Neural progenitor cell (in vitro differentiated cells): ENCODE measurements at places on chromosomes 13 and 19. TPM values are rescaled to one million over a fixed set of nuclear protein-coding genes. Genes with fewer than 3 reads are reported as not detected.

The GJA3 gene
- 0.17 and 0.53 TPM in 2 replicates for total RNA-seq

The APLP1 gene
- total RNA-seq, result 89.5 and 191 TPM in 2 replicates

The ZNF534 gene
- total RNA-seq, result 0.43 and 0.62 TPM in 2 replicates

The C5AR2 gene
- total RNA-seq, result not detected in 2 replicates

The COL5A3 gene
- 0.15 TPM in 1 of 2 replicates, not detected in the other for total RNA-seq

The UBE2L5 gene
- total RNA-seq, result not detected in 2 replicates

The CTXN1 gene
- total RNA-seq, result 3.7 and 34.3 TPM in 2 replicates

The ARMC6 gene
- 18.1 and 35.0 TPM in 2 replicates for total RNA-seq

- H3K27ac ChIP-seq, result no peak overlapping the region
- no peaks in the 10 kb centered on the region for H3K4me1 ChIP-seq
- no peak for DNase-seq
- H3K27me3 ChIP-seq, result no peaks in the 10 kb centered on the region
These were observed 36.2 kb downstream of the SLAIN1 start for GRCh38 chr13:77733674-77734073.

GRCh38 chr19:55440411-55441105 lies 2.5 kb downstream of the SHISA7 start:
- H3K36me3 ChIP-seq, result no peaks in the 10 kb centered on the region
- H3K27me3 ChIP-seq, result peaks cover 86% of the 10 kb centered on the region
- peaks cover 5% of the 10 kb centered on the region for H3K4me1 ChIP-seq
- H3K4me3 ChIP-seq, result no peak overlapping the region

GRCh38 chr19:49861541-49862378 lies 5.6 kb downstream of the PNKP start:
- H3K36me3 ChIP-seq, result no peaks in the 10 kb centered on the region
- H3K27me3 ChIP-seq, result no peaks in the 10 kb centered on the region

- H3K4me3 ChIP-seq, result no peak overlapping the region
- no peaks in the 10 kb centered on the region for H3K36me3 ChIP-seq
- no peak for DNase-seq
These were observed 481 bp downstream of the ALOX5AP start for GRCh38 chr13:30735872-30736175.

DNA sequence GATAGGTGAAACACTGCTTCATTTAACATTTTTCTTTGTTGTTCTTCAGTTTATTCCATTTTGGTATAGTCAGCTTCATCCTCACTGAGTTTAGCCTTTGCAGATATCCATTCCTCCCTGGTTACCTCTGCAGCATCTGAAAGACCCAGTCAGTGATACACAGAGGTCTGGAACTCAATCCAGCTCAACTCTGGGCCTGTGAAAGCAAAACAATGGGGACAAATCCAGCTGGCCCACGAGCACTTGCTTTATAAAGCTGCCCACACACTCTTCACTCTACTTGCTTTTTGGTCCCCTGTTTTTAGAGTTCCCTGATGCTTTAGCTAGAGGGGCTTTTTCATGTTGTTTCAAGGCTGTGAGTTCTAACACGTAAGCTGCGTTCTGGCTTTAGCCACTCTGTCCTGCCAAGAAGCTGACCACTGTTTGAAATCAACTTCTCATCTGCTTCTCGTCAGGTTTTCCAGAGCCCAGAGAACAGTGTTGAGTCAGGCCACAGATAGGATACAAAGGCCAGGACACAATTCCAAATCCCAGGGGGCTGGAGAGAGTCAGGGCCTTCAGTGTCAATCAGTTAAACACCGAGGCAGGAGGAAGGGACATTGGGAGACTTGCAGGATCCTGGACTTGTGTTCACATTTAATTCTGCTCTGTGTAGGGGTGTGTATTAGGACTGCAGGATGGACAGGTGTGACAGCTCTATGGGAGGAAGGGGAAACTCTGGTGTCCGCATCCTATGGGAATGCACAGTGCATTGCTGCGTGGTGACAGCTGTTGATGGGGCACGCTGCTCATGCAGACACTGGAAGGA lies 83.5 kb upstream of the RNF113B start:
- DNase-seq, result peak; percentile 42
- no peaks in the 10 kb centered on the region for H3K36me3 ChIP-seq
- no peak overlapping the region for H3K4me3 ChIP-seq
- peaks cover 30% of the 10 kb centered on the region for H3K4me1 ChIP-seq
- H3K27me3 ChIP-seq, result no peaks in the 10 kb centered on the region
- H3K27ac ChIP-seq, result peak overlapping the region; percentile 20

- H3K4me3 ChIP-seq, result peak overlapping the region; percentile 55
- peak; percentile 84 for DNase-seq
- H3K27ac ChIP-seq, result no peak overlapping the region
These were observed 607 bp upstream of the SYNE4 start for GRCh38 chr19:36009220-36009619.

DNA sequence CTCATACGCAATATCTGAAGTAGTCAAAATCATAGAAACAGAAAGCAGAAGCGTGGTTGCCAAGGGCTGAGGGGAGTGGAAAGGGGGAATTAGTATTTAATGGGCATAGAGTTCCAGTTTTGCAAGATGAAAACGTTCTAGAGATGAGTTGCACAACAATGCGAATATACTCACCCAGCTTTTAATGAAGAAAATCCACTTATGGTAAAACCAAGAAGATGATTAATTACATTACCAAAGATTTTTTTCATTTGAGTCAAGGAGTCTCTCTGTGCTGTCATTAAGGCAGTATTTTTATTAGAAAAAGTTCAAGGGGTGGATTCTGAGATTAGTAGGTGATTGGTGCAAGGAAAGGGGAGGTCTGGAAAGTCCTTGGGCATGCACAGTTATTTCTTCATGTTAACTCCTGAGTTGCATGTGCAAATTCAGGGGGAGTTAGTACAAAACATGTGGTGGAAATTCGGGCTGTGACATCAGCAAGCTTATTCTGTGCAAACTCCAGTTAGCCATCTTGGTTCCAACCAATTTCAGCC lies 6.9 kb upstream of the CBY2 start:
- no peak for DNase-seq
- no peak overlapping the region for H3K27ac ChIP-seq

DNA sequence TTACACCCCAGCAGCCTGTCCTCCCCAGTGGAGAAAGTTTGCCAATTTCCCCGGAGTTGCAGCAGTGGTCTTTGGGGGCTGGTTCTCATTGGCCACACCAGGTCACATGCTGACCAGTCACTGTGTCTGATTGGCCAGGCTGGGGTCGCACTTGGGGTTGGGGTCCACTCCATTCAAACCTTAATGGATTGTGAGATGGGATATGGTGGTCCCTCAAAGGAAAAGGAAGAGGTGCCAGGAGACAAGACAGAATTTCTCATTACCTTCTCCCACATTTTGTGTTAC lies 3.4 kb downstream of the PPM1N start:
- no peak for DNase-seq
- H3K27me3 ChIP-seq, result peaks cover 39% of the 10 kb centered on the region
- H3K36me3 ChIP-seq, result no peaks in the 10 kb centered on the region
- no peak overlapping the region for H3K4me3 ChIP-seq
- peaks cover 13% of the 10 kb centered on the region for H3K4me1 ChIP-seq

DNA sequence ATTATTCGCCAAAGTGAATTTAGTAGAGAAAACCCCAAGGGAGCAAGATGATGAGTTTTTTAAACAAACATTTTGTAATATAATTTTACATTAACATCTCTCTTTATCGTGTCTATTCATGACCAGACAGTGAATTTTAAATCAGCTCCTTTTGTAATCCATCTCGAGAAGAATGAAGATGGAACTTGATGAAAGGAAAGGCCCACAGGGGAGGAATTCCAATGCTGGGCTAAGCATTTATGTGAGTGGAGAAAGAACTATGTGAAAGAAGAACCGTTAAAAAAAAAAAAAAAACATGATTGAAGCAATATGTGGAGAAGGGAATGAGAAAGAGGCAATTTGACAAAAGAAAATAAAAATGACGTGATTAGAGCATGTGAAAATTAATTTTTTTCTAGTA lies 170.6 kb downstream of the KCTD12 start:
- H3K4me3 ChIP-seq, result no peak overlapping the region
- H3K36me3 ChIP-seq, result no peaks in the 10 kb centered on the region
- no peak overlapping the region for H3K27ac ChIP-seq
- peaks cover 18% of the 10 kb centered on the region for H3K4me1 ChIP-seq
- DNase-seq, result peak; percentile 44
- H3K27me3 ChIP-seq, result no peaks in the 10 kb centered on the region

DNA sequence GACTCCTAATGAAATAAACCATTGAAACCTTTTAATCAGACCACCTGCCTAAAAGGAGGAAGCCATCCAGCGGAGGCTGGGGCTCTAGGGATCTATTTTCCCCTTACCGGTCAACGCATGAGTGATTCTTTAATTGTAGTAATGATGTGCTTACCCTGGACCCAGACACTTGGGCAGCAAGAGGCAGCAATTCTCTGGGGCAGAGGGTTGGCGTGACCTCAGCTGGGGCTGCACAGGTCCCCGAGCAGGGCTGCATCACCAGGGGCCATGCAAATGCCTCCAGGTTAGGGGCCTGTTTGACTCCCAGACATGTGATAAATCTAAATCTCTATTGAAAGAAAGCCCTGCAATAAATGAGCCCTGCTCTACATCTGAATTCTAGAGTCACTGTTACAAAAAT lies 194.2 kb upstream of the TSHZ3 start:
- DNase-seq, result no peak
- H3K27me3 ChIP-seq, result no peaks in the 10 kb centered on the region
- no peaks in the 10 kb centered on the region for H3K4me1 ChIP-seq
- no peak overlapping the region for H3K4me3 ChIP-seq
- H3K36me3 ChIP-seq, result no peaks in the 10 kb centered on the region
- H3K27ac ChIP-seq, result no peak overlapping the region

GRCh38 chr13:30186634-30187415 lies 120.5 kb downstream of the KATNAL1 start:
- no peaks in the 10 kb centered on the region for H3K27me3 ChIP-seq
- no peaks in the 10 kb centered on the region for H3K36me3 ChIP-seq
- H3K4me1 ChIP-seq, result peaks cover 4% of the 10 kb centered on the region
- H3K4me3 ChIP-seq, result no peak overlapping the region
- DNase-seq, result peak; percentile 15

GRCh38 chr13:73462241-73462640 lies 403.4 kb downstream of the KLF5 start:
- no peak overlapping the region for H3K4me3 ChIP-seq
- no peak for DNase-seq
- no peak overlapping the region for H3K27ac ChIP-seq
- no peaks in the 10 kb centered on the region for H3K36me3 ChIP-seq
- H3K27me3 ChIP-seq, result no peaks in the 10 kb centered on the region
- H3K4me1 ChIP-seq, result no peaks in the 10 kb centered on the region

DNA sequence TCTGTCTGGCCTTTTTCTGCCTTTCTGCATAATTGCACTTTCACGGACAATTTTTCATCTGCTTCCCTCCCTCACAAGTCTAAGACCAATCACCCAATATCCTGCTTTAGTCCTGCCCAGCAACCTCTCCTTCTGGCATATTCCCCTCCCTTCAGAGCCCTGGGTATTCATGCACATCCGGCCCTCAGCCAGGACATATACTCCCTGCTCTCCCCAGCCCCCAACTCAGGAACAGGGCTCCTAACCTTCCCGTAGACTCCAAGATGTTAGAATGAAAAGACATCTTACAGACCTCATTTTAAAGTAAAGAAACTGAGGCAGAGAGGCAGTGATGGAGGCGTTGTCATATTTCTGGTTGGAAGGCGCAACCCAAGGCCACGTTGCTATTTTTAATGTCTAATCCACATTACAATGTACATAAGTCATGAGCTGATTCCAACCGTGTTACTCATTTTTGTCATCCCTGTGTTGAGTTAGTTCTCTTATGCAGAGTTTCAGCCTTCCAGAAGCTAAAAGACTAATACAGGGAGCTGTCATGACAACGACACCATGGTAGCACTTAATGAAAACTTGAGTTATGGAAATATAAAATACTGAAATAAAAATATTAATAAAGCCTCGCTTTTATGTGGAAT lies 209.2 kb downstream of the TSHZ3 start:
- H3K4me3 ChIP-seq, result no peak overlapping the region
- DNase-seq, result no peak
- H3K27me3 ChIP-seq, result no peaks in the 10 kb centered on the region
- H3K4me1 ChIP-seq, result no peaks in the 10 kb centered on the region
- no peaks in the 10 kb centered on the region for H3K36me3 ChIP-seq
- no peak overlapping the region for H3K27ac ChIP-seq

DNA sequence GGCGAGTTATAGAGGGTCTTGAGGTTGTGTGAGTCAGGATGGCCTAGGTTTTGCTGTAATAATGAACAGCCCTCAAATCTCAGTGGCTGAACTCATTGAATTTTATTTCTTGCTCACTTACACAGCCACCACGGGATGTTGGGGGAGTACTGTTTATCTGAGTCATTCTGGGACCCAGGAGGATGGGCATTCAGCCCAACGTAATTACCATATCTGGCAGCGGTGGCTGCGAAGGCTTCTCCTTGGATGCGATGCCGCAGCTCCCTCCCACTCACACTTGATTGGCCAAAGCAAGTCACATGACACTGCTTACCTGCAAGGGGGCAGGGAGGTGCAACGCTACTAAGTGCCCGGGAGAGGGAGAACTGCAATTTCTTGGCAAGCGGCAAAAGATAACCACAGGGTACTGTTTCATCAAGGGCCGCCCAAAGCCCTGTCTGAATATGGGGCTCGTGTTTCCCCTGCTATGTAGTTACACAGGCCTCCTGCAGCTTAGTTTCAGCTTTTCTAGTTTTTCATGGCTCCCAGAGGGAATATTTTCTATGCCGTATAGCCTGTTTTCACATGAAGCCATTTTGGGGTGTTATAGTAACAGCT lies 19.9 kb downstream of the ZSWIM9 start:
- DNase-seq, result peak; percentile 81
- no peak overlapping the region for H3K27ac ChIP-seq
- no peaks in the 10 kb centered on the region for H3K27me3 ChIP-seq
- H3K4me1 ChIP-seq, result no peaks in the 10 kb centered on the region
- no peaks in the 10 kb centered on the region for H3K36me3 ChIP-seq

- no peaks in the 10 kb centered on the region for H3K4me1 ChIP-seq
- peak overlapping the region; percentile 52 for H3K4me3 ChIP-seq
- no peaks in the 10 kb centered on the region for H3K27me3 ChIP-seq
- peaks cover 2% of the 10 kb centered on the region for H3K36me3 ChIP-seq
These were observed 22.6 kb downstream of the ZSWIM4 start for GRCh38 chr19:13817615-13818371.

- H3K4me3 ChIP-seq, result no peak overlapping the region
- H3K27me3 ChIP-seq, result peaks cover 13% of the 10 kb centered on the region
- no peak overlapping the region for H3K27ac ChIP-seq
- H3K36me3 ChIP-seq, result no peaks in the 10 kb centered on the region
These were observed 427.9 kb downstream of the ZNF536 start for GRCh38 chr19:30799865-30800755.

DNA sequence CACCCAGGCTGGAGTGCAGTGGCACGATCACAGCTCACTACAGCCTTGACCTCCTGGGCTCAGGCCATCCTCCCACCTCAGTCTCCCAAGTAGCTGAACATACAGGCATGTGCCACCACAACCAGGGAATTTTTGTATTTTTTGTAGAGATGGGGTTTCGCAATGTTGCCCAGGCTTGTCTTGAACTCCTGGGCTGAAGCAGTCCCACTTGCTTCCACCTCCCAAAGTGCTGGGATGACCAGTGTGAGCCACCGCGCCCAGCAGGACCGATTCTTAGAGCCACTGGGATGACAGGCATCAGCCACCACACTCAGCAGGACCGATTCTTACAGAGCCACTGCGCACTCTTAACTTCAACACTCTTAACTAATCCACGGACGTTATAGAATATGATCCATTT lies 54.9 kb upstream of the RANBP3 start:
- no peaks in the 10 kb centered on the region for H3K27me3 ChIP-seq
- no peaks in the 10 kb centered on the region for H3K36me3 ChIP-seq
- H3K27ac ChIP-seq, result no peak overlapping the region
- H3K4me3 ChIP-seq, result no peak overlapping the region
